ENCODE measurements at places on chromosomes 3 and 15.

GRCh38 chr3:64687781-64688604 lies at the start of gene ADAMTS9:
TSS of gene ADAMTS9 (minus strand) at chr3:64688000. CDS start at chr3:64687657, 343 bp downstream.
- DNase-seq: no peak

- no peak for DNase-seq
Measured at GRCh38 chr3:32616267-32616962, 45.8 kb upstream of the DYNC1LI1 start.

- no peak for DNase-seq
Measured at GRCh38 chr15:97459771-97460170, 500.7 kb upstream of the ARRDC4 start.

DNA sequence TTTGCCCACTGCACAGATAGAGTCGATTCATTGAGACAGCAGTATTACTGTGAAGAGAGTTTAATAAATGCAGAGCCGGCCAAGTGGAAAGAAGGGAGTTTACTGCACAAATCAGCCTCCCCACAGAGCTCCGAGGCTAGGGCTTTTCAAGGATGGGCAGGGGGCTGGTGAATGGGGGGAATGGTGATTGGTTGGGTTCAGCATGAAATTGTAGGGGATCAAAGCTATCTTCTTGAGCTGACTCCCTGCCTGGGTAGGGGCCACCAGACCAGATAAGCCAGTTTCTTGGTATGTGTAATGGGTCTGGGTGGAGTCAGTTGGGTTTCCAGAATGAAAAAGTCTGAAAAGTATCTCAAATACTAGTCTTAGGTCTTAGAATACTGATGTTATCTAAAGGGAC lies 66.6 kb downstream of the SYNPR start:
- no peak for DNase-seq

GRCh38 chr15:45443645-45444044 lies 65.3 kb upstream of the GATM start:
- no peak for DNase-seq

DNA sequence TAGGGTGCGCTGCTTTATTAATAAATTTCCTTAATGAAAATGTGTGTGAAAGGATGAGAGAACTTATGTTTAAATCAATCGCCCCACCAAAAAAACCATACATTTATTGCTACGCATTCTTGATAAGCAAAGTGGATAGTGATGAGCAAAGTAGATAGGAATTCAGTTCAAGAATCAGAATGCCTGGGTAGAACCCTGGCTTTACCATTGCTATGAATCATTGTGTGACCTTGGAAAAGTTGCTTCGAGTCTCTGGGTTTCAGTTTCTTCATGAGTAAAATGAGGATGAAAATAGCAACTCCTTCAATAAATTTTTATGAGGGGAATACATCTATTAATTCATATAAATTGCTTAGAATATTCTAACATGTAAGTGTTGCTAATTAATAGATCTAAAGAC lies 2.6 kb upstream of the ALCAM start:
- no peak for DNase-seq

DNA sequence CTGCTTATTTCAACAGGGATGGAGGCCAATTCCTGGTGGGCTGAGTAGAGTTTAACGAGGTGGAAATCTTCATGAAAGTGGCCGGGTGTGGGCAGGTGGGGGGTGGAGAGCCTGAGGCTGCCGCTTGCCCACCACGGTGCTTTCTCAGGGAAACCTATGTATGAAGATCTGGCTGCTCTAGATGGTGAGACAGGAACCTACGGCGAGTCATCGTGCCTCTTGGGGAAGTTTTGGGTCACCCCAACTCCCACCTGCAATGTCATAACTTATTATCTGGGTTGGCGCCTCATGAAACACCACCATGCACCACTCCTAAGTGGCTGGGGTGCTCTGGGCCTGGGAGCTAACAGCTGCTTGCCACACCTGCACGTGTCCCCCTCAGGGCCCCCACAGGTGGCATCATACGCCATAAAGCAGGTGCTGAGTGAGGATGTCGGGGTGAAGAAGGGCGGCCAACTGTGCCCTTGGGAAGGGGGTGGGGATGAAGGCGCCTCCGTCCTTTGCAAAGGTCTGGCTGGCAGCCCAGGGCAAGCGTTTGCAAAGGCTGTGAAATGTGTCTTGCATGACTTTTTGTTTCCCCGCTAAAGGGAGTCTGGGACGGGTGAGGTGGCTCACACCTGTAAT lies 27.9 kb upstream of the SNRPA1 start:
- DNase-seq: no peak

DNA sequence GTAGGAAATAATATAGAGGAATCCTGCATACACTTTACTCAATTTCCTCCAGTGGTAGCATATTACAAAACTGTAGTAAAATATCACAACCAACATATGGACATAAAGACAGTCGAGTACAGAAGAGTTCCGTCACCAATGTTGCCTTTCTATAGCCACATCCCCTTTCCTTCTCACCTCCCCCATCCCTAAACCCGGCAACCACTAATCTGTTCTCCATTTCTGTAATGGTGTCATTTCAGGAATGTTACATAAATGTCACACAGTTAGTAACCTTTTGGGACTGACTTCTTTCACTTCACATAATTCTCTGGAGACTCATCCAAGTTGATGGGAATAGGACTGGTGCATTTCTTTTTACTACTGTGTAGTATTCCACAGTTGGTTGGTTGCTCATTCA lies 41.4 kb upstream of the ATG7 start:
- no peak for DNase-seq

- DNase-seq: no peak
Measured at GRCh38 chr15:50681467-50681866, 5.1 kb downstream of the TRPM7 start.

GRCh38 chr3:120161902-120162301 lies 67.7 kb upstream of the GSK3B start:
- no peak for DNase-seq

DNA sequence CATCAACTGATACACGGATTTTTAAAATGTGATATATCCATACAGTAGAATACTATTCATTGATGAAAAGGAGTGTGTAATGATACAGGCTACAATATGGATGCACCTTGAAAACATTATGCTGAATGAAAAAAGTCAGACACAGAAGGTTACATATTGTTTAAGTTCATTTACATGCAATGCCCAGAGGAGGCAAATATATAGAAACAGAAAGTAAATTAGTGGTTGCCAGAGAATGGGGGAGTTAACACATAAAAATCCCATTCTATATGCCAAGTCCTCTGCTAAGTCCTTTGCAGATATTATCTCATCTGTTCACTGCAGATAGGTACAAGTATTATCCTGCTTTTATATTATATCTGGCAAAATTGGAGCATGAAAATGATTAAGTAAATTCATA lies 22.1 kb upstream of the CDIN1 start:
- no peak for DNase-seq

DNA sequence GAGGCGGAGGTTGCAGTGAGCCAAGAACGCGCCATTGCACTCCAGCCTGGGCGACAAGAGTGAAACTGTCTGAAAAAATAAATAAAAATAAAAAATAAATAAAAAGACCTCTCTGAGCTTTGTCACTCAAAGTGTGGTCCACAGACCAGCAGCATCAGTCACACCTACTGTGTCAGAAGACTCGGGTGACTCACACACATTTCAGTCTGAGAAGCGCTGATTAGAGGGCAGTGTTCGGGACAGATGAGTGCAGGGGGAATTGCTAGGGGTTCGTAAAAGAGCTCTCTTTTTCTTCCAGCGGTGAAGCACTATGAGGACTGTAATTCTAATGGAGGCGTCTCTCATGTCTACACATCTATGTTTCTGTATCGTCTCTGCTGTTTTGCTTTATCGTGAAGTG lies 5.7 kb downstream of the PODXL2 start:
- DNase-seq: no peak

- no peak for DNase-seq
Measured at GRCh38 chr15:66153549-66154415, 99.8 kb downstream of the MEGF11 start.

DNA sequence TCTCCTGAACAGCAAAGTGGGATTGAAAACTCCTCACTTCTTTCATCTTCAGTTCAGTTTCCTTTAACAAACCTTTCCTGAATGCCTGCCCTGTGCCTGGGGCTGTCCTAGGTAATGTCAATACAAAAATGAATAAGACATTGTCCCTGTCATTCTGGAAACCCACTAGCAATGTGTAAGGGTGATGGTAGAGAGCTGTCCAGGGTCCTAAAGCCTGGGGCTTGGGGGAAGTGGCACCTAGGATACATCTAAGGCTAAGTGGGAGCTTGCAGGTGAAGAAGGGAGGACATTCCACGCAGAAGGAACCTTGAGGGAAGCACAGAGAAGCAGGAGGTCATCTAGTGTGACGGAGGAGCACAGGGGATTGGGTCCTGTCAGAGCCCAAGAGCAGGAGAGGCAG lies 212.7 kb upstream of the PPP2R3A start:
- DNase-seq: no peak

DNA sequence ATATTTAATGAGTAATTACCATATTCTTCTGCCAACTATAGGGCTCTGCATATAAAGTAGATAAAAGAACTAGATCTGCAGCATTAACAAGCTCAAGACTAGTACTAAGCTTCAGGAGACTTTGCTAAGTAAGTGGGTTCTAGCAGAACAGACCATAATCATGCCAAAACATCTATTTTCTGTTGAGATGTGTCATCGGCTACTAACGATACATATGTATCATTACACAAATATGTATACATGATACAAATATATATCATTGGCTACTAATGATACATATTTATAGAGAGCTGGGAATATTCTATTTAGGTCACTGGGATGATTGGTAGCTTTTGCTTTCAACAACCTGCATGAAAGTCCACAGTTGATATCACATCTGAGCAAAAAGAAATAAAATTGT lies 185.8 kb upstream of the DCBLD2 start:
- DNase-seq: no peak

- no peak for DNase-seq
Measured at GRCh38 chr3:130823241-130823884, 70.5 kb upstream of the ATP2C1 start.

DNA sequence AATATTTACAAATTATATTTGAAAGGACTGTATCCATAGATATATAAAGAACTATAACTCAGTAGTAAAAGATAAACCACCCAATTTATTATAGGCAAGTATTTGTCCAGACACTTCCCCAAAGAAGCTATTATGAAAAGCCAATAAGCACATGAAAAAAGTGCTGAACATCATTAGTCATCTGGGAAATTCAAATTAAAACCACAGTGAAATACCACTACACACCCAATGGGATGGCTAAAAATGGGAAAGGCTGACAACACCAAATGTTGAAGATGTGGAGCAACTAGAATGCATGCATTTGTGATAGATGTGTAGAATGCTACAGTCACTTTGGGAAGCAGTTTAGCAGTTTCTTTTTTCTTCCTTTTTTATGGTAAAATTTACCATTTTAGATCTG lies 147.0 kb downstream of the PDE8A start:
- DNase-seq: no peak

DNA sequence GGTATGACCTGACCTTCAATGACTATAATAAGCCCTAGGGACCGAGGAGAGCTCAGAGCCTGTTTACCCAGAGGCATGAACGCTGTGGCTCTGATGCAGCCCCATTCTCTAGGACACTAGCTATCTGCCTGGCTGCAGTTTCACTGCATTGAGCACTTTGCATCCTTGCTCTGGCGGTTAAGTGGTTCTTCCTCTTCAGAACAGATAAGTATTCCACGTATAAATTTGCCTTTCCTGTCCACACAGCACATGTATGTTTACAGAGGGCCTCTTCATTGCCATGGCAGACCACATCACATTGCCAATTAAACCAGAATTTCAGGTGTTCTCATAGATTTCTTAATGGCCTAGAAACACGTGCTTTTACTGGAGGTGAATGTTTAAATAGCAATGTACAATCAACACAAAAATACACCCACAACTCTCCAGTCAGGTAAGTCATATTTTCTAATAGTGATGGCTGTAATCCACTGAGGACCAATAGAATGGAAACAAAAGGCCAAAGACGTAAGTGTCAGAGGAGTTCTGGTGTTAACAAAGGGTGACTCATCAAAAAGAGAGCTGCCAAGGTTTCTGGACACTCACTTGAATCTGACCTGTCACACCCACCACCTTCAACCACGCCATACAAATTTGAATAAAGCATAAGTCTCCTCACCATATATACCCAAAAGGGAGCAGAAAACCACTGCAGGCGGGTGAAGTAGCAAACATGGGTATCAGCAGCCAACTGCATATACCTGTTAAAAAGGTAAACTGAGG lies 553.4 kb downstream of the OCA2 start:
- DNase-seq: no peak

GRCh38 chr3:127768346-127769008 lies 53.8 kb downstream of the MGLL start:
- DNase-seq: no peak

- DNase-seq: no peak
Measured at GRCh38 chr15:34360298-34360697, 6.7 kb downstream of the LPCAT4 start.

- no peak for DNase-seq
Measured at GRCh38 chr3:77323626-77324025, 283.7 kb downstream of the ROBO2 start.

GRCh38 chr3:118710532-118710931 lies 324.1 kb downstream of the IGSF11 start:
- DNase-seq: no peak

DNA sequence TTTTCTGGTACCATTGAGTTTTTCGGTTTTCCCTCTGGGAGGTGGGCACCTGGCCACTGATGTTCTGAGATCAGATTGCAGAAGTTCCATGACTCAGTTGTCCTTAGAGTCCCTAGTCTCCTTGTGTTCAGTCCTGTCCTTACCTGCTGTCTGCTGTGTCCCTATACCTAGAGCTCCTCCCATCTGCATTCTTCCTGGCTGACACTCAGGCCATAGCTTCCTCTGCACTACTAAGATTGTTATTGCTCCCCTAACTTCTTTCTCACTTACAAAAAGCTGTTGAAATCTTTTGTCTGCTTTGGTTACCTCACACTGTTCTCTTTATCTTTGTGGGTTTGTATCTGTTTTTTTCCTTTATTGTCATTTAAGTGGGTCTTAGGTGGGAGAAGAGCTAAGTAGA lies 13.2 kb downstream of the USP3 start:
- DNase-seq: no peak

GRCh38 chr3:144770281-144770680 lies 798.7 kb downstream of the DIPK2A start:
- DNase-seq: no peak

GRCh38 chr3:159867372-159867771 lies 121.3 kb upstream of the IL12A start:
- DNase-seq: no peak

- DNase-seq: no peak
Measured at GRCh38 chr3:177551431-177551836, 354.2 kb upstream of the TBL1XR1 start.

GRCh38 chr3:172522871-172523818 lies at the start of gene TNFSF10:
TSS of gene TNFSF10 (minus strand) at chr3:172523430. CDS start at chr3:172523384, 46 bp downstream.
- DNase-seq: peak; percentile 35

GRCh38 chr3:159960188-159961148 lies 28.2 kb upstream of the IL12A start:
- no peak for DNase-seq

- no peak for DNase-seq
Measured at GRCh38 chr3:140896997-140897396, 44.6 kb upstream of the SLC25A36 start.

Data from activated CD4-positive, alpha-beta T cell treated with anti-CD3 and anti-CD28 coated beads for 24 hours (primary cell).